ENCODE measurements at places on chromosomes 2 and 18. TPM values are rescaled to one million over a fixed set of nuclear protein-coding genes. Genes with fewer than 3 reads are reported as not detected.

DNA sequence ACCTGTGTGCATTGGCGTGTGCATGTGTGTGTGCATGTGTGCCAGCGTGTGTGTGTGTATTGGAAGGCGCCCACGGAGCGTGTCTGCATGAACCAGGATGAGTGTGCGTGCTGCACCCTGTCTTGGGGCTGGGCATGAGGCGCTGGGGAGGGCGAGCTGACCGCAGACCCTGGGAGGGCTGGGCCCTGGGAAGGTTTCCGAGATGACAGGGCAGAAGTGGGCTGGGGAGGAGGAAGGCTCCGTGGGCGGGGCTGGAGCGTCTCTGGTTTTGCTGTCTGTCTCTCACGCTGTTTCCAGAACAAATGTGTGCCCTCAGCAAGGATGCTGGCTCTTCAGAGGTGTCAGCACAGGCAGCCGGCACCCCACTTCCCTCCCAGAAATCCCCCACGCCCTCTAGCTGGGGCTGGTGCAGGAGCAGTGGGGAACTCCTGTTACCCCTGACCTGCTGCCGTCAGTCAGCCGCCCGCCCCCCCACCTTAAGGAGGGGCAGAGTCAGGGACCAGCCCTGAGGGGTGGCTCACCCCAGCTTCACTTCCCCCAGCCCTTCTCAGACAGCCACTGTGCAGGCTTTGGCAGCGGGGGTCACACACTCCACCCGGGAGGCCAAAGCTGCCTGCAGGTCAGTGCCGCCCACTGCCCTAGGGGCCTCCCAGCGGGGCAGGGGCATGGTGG, at the start of gene GPR35:
TSS of gene GPR35 (plus strand) at position 531 of the 672 bp plus-strand sequence. CDS start 4,473 bp downstream, outside the sequence.
- no peaks in the 10 kb centered on the region for H3K27me3 ChIP-seq
- peak; percentile 37 for DNase-seq
- H3K4me3 ChIP-seq: no peak within 1 kb of the TSS
- H3K36me3 ChIP-seq: no peaks in the 10 kb centered on the region
- no peaks in the 10 kb centered on the region for H3K4me1 ChIP-seq
- H3K27ac ChIP-seq: no peak within 1 kb of the TSS

- H3K4me1 ChIP-seq: peaks cover 9% of the 10 kb centered on the region
- no peak overlapping the region for H3K4me3 ChIP-seq
- H3K36me3 ChIP-seq: no peaks in the 10 kb centered on the region
- H3K27ac ChIP-seq: no peak overlapping the region
- DNase-seq: no peak
These were observed 184.8 kb upstream of the PKDCC start for GRCh38 chr2:41863062-41863461.

GRCh38 chr2:236021499-236022057, 146.6 kb downstream of the GBX2 start:
- no peak for DNase-seq
- no peaks in the 10 kb centered on the region for H3K36me3 ChIP-seq
- H3K27me3 ChIP-seq: no peaks in the 10 kb centered on the region
- no peak overlapping the region for H3K4me3 ChIP-seq
- H3K4me1 ChIP-seq: no peaks in the 10 kb centered on the region

DNA sequence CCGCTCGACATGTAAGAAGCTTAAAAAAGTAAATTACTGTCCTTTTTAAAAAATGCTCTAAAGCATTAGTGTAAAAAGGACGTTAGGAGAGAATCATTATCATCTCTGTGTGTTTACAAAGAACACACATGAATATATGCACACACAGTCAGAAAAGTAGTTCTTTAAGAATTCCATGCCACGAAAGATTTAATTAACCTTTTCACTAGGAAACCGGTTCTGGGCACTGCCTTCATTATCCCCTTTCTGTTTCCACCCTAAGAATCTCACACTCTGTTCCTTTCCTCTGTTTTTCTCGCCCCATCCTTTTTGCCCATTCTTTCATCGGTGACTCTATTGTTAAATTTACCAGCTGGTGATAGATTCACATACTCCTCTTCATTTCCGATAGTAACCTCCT, 338.6 kb downstream of the DCC start:
- H3K36me3 ChIP-seq: no peaks in the 10 kb centered on the region
- H3K27me3 ChIP-seq: no peaks in the 10 kb centered on the region
- H3K4me3 ChIP-seq: no peak overlapping the region
- H3K27ac ChIP-seq: no peak overlapping the region

DNA sequence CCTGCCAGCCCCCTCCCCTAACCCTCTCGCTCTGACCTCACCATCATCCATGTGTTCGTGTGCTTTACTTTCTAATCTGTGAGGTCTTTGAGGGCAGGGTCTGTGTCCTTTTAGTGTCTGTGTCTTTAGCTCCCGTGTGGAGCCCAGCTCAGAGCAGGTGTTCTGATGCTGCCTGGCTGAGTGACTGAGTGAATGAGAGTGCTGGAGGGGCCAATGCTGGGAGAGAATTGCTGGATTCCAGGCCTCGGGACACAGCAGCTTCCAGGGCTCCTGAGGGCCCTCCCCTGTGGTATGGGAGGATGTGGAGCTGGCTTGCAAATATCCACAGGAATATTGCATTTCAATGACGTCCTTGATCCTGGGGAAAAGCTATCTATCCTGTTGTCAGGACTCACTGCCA, 160.6 kb downstream of the ANKRD30B start:
- H3K27ac ChIP-seq: no peak overlapping the region
- H3K36me3 ChIP-seq: no peaks in the 10 kb centered on the region
- no peak overlapping the region for H3K4me3 ChIP-seq
- no peaks in the 10 kb centered on the region for H3K27me3 ChIP-seq

DNA sequence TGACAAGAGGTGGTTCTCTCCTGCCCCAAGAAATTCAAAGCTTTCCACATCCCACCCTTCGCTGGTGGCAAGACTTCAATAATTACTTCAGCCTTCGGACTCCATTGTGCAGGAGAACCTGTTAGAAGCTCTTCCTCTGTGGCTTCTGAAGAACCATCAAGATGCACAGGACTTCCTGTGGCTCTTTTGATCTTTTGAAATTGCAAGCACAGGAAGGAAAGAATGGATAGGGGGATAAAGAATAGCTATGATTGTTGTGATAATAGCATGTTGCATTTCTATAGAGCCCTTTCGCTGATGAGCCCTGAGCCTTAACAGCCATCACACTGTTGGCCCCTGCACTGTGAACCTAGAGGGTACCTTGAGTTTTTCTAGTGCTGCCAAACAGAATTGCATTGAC, 7.4 kb downstream of the EPAS1 start:
- H3K4me3 ChIP-seq: no peak overlapping the region
- DNase-seq: no peak
- H3K27ac ChIP-seq: no peak overlapping the region
- no peaks in the 10 kb centered on the region for H3K27me3 ChIP-seq
- H3K4me1 ChIP-seq: peaks cover 5% of the 10 kb centered on the region

Gene EML6
- total RNA-seq: 0.22 TPM

Gene GAL3ST2
- 0.64 TPM for total RNA-seq

All from ovary (tissue), 10 donors.